ENCODE measurements at places on chromosomes 6 and 20. TPM values are rescaled to one million over a fixed set of nuclear protein-coding genes. Genes with fewer than 3 reads are reported as not detected.

Gene RPL7L1
- 112 TPM for total RNA-seq

Gene ROS1
- total RNA-seq, result 1.4 TPM

Gene KHDRBS2
- total RNA-seq, result not detected

Gene TSPO2
- total RNA-seq, result not detected

Gene PTK7
- 190 TPM for total RNA-seq

Gene BMP6
- 0.72 TPM for total RNA-seq

Gene CCDC170
- 1.8 TPM for total RNA-seq

Gene COL12A1
- total RNA-seq, result 1,393 TPM

Gene TNNC2
- total RNA-seq, result 0.29 TPM

Gene TMC2
- total RNA-seq, result not detected

- peak; percentile 17 for DNase-seq
Measured at GRCh38 chr6:158043586-158044524, 62.2 kb downstream of the SYNJ2 start.

DNA sequence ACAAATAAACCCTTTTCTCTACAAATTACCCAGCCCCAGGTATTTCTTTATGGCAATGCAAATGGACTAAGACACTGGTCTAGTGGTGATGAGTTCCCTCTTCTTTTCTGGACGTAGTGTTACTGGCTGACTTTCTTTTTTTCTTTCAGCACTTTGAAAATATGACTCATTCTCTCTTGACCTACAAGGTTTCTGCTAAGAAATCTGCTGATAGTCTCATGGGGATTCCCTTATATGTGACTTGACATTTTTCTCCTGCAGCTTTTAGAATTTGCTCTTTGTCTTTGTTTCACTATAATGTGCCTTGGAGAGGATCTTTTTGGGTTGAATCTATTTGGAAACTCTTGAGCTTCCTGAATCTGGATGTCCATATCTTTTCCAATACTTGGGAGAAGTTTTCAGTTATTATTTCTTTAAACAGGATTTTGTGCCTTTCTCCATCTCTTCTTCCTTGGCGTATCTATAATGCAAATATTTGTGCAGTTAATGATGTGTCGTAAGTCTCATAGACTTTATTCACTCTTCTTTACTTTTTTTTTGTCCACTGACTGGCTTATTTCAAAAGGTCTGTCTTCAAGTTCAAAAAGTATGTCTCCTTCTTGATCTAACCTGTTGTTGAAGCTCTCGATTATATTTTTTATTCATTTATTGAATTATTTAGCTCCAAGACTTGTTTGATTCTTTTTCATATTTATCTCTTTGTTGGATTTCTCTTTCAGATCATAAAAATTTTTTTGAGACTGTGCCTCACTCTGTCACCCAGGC is 42.2 kb upstream of the TPD52L1 start:
- DNase-seq, result no peak

DNA sequence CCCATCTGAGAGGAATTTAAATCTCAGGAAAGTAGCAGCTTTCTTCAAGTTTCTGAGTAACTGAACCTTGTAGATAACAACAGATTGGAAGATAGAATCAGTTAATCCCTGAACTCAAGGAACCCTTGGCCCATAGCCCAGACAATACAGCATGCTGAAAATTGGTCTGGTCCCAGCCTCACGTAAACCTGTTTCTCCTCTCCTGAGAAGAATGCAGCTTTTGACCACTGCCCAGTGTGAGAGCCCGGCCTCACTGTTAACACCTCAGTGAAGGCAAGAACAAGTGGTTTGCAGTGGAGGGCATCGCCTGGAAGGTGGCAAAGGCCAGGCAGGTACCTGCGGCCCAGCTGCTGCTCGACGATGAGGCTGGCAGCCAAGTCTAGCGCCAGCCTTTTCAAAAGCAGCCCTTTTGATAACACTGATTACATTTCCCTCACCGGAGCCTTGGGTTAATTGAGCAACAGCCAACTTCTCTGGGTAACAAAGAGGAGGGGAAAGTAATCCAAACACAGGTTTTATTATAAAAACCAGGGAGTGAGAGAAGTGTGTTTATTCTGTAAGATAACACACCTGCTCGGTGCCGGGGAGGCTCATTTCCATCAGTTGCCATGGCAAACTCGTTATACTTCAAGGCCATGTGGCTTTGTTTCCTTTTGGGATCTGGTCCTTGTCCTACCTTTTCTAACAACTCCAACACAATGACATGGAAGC is 54.0 kb downstream of the TRAF3IP2 start:
- DNase-seq, result peak; percentile 69

DNA sequence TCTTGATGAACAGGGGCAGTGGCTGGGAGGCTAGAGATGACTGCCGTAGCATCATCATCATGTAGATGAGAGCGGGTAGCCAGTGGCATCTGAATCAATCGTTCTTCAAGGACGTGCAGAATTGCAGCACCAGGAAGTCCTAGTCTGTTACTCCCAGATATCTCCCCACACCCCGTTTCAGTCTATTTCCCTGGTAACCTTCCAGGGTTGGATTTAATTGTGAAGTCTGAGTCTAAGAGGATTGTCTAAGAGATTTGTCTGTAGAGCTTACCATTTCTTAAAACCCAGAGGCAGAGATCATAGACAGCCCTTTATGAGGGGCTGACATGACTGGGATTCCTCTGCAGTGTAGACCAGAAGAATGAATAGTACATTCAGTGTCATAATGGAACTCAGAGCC is 16.6 kb upstream of the CD83 start:
- DNase-seq, result no peak

DNA sequence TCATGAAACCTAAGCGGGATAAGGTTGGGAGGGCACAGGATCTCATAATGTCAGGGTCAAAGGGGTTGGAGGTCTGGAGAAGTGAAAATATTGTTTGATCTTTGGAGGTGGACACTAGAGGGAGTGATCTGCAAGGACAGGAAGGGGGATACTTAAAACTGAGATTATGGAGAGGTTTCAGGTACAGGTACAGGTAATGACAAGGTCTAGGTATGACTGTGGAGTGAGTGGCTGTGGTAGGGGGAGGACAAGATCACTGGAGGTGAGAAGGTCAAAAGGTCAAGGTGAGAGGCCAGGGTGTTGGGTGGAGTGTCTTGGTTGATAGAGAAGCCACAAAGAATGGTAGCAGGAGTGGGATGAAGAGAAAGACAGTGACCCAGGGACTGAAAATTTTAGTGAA is 16.8 kb upstream of the NOTCH4 start:
- no peak for DNase-seq

- DNase-seq, result peak; percentile 83
Measured at GRCh38 chr20:37911838-37912281, 8.9 kb downstream of the VSTM2L start.

- DNase-seq, result no peak
Measured at GRCh38 chr6:135179372-135179771, 1.7 kb upstream of the MYB start.

- DNase-seq, result no peak
Measured at GRCh38 chr20:17497821-17498580, 33.2 kb downstream of the BFSP1 start.

DNA sequence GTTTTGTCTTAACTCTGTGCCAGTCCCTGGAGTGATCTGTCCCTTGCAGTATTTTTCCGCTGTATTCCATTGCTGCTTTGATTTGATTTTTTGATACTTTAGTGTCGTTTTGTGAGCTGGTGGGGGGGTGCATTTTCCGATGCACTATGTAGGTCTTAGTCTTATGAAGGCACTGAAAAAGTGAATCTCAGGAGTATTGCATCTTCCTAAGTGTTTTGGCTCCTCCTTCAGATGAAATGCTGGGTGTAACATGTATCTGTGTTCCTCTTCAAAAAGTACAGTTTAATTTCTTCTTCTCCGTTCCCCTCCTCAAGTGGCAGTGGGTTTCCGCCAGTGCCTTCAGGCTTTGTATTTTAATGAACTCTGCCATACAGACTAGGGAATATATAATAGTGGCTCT is 580.7 kb upstream of the GJE1 start:
- DNase-seq, result no peak

- peak; percentile 74 for DNase-seq
Measured at GRCh38 chr20:9616833-9617461, 102.6 kb downstream of the LAMP5 start.

- peak; percentile 73 for DNase-seq
Measured at GRCh38 chr20:57397693-57398108, 6.5 kb downstream of the RBM38 start.

- no peak for DNase-seq
Measured at GRCh38 chr6:33547499-33547898, 32.6 kb downstream of the BAK1 start.

DNA sequence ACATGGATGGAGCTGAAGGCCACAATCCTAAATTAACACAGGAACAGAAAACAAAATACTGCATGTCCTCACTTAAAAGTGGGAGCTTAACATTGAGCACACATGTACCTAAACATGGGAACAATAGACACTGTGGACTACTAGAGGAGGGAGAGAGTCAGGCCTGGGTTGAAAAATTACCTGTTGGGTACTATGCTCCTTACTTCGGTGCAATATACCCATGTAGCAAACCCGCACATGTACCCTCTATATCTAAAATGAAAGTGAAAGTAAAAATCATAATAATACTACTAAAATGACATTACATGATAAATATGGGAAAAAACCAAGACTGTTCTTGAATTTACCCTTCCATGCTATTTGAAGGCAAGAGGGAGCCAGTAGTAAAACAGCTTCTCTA is 1273.8 kb upstream of the ADGRB3 start:
- no peak for DNase-seq

DNA sequence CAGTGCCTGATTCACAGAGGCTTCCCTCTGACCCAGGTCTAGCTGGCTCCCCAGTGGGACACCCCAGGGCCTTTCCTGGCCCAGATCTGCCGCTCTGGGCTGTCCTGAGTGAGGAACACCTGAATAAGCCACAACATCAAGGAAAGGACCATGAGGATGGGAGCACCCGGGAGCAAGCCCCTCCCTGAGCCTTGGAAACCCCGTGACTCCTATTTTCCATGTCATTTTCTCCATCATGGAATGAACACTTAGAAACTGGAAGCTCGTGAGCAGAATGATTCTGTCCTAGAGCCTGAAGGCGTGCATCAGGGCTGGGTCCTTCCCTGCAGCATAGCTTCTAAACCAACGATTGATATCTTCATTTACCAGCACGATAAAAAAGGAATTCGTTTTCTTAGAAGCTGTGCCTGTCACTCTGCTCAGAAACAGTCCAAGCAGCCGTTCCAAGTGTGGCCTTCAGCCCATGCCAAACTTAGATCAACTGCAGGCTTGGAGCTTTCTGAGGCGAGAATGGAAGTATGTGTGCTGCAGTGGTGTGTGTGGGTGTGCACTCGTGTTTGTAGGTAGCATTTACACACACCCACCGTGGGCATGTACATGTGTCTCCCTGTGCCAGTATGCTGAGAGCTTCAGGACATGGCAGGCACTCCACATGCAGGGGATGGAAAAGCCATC is 83.2 kb upstream of the FOXC1 start:
- DNase-seq, result peak; percentile 47

DNA sequence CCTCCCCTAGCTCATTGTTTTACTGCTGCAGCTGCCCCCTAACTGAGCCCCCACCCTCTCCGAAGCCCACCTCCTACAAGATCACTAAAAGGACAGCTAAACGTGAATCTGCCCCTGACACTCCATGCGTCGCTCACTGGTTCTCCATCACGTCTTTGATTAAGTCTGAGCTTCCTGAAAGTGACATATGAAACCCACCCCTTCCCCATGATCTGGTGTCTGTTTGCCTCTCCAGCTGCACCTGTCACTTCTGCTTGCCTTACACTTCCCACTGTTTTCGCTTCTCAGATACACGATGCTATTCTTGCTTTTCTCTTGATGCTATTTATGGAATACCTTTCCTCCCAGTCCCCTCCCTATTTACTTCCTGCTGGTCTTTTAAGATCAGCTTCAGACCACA is 8.0 kb upstream of the PERP start:
- DNase-seq, result no peak

DNA sequence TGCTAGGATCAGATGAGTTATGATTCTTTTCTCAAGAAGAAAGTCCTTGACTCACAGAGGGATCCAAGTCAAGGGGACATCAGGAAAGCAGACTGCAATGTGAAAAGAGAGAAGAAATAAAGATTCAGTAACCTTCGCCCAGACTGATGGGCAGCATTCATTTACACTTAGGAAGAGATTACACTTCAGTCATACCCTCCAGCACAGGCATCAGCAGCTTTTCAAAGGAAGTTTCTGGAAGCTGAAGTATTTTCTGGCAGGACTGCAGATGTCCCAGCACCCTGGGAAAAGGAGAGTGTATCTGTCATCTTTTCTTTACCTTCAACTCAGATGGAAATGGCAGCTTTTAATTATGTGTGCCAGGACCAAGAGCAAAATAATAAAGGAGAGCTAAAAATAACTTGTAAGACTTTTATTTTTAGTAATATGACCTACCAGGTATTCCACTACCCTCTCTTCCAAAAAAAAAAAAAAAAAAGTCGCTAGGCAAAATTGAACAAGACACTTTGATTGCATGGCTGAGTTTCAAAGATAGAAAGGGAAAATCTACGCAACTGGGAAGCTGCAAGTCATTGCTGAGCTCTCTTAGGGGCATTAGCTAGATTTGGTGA is 712.1 kb downstream of the EPM2A start:
- DNase-seq, result no peak

- no peak for DNase-seq
Measured at GRCh38 chr20:58619864-58620431, 31.1 kb upstream of the STX16 start.

GRCh38 chr6:63882208-63882607 is 246.6 kb downstream of the PHF3 start:
- DNase-seq, result no peak

DNA sequence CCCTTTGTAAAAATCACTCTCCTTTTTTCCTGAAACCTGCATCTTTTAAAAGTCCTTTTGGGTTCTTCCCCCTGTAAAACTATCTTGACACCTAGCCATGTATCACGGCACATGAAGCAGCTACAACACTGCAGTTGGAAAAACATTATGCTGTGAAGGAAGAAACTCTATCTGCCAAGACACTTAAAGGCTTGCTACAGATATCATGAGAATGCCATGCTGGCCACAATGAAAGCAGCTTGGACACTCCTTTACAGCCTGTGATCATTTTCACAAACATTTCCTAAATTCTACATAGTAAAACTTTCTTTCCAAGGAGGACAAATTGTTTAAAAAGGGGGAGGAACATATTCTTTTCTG is 31.8 kb downstream of the CNKSR3 start:
- DNase-seq, result no peak

DNA sequence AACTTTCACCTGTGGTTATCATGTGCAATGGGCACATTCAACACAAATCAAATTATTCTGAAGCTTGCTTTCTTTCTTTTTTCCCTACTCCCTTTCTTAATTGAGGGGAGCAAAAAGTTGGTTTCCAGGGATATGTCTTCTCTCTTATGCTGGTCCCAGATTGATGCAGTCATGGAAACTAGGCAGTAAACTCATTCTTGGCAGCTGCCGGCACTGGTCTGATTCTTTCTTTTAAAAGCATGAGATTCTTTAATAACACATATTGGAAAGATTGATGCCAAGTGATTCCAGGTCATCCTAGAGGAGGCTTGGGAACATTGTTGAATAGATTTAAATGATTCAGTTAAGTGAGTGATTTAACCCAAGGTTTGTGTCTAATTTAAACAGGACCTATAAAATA is 29.0 kb downstream of the PTPRA start:
- no peak for DNase-seq

DNA sequence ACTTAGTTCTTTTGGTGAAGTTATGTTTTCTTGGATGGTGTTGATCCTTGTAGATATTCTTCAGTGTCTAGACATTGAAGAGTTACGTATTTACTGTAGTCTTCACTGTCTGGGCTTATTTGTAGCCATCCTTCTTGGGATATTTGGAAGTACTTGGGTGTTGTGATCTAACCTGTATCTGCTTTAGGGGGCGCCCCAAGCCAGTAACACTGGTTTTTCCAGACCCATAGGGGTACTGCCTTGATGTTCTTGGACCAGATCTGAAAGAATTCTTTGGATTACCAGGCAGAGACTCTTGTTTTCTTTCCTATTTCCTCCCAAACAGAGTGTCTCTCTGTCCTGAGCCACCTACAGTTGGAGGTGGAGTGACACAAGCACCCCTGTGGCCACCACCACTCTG is 309.1 kb upstream of the IMPG1 start:
- DNase-seq, result no peak

All from osteoblast (primary cell).